ENCODE measurements at places on chromosomes 11 and 22.

GRCh38 chr11:35815556-35816315 is 128.1 kb upstream of the LDLRAD3 start:
- no peak for DNase-seq

DNA sequence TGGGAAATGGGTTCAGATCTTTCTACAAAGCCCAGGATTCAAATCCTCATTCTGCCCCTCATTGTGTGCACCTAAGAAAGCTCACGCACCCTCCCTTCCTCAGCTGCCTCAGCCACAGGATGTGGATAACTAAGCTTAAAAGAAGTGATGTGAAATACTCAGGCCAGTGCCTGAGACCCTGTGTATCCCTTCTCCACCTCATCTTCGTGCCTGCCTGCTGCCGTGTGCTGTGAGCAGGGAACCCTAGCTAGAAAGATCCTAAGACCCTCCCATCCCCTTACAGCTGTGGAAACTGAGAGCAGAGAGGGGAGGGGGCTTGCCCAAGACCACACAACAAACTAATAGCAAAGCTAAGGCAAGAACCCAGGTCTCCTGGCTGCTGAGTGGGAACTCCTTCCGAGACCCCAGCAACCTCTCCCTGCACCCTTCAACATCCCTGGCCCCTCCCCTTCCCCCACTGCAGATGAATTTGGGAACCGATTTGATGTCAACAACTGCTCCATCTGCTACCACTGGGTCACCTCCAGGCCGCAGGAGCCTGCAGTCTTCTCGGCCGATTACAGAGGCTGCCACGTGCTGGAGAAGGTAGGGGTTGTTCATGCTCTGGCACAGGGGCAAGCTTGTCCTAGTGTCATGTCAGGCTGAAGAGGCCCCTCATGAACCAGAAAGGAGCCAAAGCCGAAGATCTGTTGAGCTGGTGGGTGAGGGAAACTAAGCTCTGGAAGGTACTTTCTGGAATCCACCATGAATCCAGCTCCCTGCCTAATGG is 1.5 kb downstream of the ZP1 start:
- DNase-seq, result no peak

GRCh38 chr11:114194702-114195101 is 101.5 kb upstream of the NNMT start:
- DNase-seq, result no peak

DNA sequence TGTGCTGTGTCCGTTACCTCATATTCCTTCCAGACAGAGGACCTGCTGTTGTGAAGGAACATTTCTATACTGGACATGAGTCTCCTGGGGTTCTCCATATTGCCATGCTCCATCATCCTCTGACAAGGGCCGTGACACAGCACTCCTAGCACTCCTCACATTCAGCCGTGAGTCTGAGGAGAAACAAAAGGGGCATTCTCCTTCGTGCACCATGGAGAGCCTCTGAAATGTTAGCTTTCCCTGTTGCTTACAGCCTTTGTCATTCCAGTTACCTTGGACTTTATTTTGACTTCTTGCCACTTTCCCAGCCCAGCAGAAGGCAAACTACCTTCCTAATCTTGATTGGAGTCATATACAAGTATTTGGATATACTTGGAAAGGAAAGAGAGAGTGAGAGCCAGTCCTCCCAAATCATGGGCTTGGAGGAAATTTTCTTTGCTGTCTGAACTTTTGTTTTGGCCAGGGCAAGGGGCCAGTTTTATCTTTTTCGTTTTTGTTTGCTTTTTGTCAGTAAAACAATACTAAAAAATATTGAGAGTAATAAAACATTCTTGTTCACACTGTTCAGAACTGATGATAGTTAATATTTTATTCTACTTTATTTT is 29.1 kb upstream of the TECTA start:
- DNase-seq, result peak; percentile 5

DNA sequence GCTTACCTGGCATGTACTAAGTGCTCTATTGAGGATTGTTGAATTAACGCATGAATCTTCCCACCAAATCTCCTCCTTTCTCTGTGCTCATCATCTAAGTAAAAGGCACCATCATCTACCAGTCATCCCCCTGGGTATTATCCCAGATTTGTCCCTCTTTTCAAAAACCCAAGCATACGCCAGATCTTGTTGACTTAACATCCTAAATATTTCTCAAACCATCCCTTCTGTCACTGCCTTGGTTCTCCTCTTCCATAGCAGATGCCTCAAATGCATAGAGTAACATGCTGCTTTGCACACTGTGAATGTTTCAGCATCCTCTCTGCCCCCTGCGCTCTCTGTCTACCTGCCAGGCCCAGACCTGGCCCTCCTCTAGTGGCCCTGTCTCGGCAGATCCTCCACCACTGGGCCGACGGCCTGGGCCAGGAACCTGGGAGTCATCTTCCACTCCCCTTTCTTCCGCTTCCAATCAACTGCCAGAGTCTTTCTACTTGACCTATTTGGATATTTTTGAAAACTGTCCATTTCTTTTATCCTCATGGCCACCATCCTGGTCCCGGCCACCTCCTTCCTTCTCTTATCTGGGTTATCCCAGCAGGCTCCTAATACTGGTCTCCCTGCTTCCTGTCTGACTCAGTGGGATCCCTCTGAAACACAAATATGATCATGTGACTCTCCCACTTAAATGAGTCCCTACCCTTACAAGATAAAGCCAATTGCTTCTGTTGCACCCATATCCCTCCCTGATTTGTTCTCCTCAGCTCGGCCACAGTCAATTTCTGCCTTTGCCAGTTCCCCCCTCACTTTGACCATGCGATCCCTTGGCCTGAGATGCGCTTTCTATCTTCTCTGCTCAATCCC is 3.4 kb upstream of the TAB1 start:
- DNase-seq, result no peak

- DNase-seq, result no peak
Observed at GRCh38 chr22:37258005-37258752, 14.1 kb upstream of the RAC2 start.

DNA sequence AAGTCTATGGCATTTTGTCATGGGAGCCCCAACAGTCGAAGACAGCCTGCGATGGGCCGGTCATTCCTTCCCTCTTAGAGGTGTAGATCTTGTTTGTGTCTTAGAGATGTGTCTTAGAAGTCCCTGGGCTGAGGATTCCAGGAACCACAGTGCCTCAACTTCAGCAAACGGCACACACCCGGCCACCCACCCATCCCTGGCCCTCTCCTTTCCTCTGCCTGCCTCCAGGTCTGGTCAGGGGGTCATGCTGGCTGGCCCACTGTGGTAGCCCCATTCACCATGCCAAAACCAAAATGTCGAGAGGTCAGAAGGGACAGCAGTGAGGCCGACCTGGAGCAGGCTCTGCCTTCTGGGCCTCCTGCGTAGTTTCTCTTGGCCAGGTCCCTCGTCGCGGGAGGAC is 857.9 kb downstream of the TBC1D22A start:
- no peak for DNase-seq

DNA sequence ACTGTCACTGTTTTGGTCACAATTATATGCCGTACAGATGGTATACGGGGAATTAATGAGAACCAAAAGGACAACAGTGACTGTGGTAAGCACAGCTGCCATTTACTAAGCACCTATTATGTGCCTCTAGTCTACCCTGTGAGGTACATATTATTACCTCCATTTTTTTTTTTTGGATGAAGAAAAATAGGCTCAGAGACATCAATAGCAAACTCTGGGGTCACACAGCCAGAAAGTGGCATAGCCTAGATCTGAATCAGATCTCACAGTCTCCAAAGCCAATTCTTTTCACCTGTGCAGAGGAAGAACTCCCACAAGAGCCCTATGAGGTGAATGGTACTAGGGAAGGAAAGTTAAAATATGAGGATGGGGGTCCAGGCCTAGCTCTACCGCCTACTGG is 68.9 kb downstream of the USP35 start:
- DNase-seq, result no peak

GRCh38 chr11:11841723-11842420 is at the start of gene USP47:
USP47 (plus strand) TSS chr11:11841972; CDS start chr11:11842186, 214 bp downstream.
- peak; percentile 74 for DNase-seq

GRCh38 chr22:36981247-36981775 is 37.9 kb downstream of the TST start:
- no peak for DNase-seq

GRCh38 chr11:112634995-112635737 is 326.1 kb upstream of the NCAM1 start:
- DNase-seq, result no peak

DNA sequence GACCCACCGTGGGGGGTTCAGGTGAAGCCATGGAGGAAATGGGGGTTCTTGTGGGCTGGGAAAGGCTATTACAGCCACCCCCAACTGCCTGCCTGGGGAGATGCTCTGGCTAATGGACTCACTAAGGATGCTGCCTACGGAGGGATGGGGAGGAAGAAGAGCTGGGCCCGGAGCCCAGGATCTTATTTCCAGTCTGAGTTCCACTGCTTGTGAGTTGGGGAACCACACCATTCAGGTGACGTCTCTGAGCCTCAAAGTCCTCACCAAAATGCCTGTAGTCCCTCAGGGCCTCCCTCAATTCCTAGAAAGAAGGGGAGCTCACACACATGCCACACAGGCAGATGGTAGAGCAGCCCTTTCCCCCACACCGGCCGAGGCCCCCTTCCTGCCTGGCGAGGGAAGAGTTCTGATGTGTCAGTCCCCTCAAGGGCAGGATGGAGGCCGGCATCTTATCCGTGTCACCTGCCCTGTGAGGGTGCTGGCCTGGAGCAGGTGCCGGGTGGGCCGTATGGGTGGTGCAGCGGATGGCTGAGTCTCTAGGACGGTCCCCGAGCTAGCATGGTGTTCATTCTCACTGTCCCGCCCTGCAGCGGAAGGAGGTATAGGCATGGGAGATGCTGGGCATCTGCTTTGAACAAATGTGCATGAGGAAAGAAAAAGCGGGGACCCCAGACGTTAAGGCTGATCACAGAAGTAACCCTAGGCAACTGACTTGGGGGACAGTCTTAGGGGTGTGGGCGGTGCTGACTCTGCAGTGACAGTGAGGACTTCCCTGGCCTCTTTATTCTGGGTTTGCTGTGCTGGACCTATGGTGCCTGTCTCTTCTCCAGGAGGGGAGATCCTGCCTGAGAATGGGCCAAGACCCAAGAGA is 15.7 kb downstream of the MRGPRF start:
- DNase-seq, result no peak

DNA sequence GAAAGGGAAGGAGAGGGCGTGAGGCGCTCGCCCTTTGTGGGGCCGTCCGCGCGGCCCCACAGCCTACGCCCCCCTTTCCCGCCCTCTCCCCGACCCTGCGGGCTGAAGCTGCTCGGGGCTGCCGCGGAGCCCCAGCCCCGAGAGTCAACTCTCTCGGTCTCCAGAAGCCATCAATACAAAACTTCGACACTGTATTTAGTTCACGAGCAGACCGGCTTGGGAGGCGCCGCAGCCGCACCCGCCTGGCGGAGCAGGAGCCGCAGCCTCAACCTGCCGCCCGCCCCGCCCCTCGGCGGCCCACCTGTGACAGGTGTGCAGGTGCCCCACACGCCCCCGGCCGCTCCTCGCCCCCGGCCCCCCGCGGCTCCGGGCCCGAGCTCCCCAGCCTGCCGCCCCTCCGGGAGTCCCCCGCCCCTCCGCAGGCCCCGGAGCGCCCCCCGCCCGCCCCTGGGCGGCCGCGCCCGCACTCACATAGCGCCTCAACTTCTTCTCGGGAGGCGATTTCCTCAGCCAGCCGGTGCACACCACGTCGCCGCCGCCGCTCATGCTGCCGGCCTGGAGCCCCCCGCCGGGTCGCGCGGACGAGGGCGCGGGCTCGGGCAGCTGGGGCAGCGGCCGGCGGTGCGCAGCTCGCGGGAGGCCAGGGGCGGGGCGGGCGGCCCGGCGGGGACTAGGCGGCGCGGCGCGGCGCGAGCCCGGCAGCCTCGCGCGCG is at the start of gene GAB2:
Gene GAB2, minus strand, starts transcription at position 646 of the 713 bp plus-strand sequence. Its CDS starts 100 bp downstream, at position 546.
- no peak for DNase-seq

DNA sequence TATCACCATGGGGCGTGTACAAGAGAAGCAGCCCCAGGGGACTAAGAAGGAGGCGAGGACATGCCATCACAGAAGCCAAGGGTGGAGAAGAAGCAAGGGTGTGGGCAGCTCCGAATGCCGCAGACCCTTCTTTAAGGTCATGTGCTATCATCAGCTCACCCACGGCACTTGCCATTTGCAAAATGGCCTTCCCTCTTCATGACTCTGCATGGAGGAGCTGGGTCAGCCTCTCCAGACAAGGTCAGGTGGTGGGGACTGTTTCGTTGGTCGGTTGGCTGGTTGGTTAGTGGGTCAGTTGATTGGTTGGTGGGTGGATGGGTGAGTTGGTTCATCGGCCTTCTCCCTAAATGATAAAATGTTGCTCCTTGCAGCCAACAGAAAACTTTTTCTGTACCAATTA is 622.5 kb downstream of the TBC1D22A start:
- no peak for DNase-seq

DNA sequence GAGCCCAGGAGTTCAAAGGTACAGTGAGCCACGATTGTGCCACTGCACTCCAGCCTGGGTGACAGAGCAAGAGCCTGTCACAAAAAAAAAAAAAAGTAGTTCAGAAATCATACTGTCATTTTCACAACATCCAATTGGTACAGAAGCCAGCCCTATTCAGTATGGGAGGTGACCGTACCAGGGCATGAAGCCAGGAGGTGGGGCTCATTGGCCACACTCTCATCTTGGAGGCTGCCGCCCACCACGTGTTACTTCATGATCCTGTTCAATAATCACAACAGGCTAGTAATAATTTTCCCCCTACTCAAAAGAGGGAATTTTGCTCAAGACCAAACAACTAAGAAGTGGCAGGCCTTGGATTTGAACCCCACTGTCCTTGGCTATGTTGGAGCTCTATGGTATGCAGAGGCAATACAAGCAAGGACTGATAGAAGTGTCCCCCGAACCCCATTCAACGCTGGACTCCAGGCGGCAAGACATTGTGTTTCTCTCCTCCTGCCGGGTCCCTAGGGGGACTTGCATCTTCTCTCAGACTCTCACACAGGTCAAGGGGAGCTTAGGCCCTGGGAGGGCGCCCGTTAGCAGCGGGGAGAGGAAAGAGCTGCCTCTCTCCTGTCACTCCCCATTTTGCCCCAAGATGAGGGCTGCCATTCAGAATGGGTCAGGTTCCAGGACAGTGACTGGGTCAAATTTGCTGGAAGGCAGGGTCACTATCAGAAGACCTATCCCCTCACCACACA is 40.2 kb upstream of the EMID1 start:
- no peak for DNase-seq

DNA sequence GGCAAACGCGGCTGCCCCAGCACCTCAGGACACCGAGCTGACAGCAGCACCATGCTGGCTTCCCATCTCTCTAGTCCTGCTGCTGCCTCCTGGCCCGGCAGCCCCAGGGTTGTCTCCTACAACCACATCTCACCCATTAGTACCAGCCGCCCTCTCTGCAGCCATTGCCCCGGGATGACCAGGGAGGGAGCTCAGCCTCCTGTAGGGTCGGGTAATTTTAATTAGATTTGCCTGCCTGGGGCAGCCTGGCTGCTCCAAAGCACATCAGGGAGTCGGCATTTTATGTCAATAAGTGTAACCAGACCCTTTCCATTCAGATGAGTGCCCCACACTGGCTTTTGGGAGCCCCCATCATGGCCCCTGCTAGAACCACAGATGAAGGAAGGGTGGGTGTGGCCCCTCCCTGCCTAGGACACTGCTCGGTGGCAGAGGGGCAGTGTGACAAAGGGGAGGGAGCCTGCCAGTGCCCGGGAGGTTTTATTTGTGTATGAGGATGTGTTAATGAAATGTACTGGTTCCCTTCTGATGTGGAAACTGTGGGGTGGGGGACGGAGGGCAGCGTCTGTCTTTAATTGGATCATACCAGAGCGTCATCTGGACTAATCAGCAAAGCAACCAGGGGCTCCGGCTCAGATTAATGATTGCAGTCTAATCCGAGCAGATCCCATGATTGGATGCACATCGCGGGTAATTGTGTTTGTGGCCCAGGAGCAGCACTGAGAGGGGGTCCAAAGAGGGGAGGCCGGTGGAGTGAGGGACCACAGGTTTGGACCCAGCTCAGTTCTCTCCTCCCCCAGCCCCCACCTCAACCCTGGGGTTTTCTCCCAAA is 125.3 kb downstream of the FEZ1 start:
- no peak for DNase-seq

- no peak for DNase-seq
Observed at GRCh38 chr22:30611197-30611596, 4.2 kb downstream of the TCN2 start.
